ENCODE measurements at places on chromosomes 13 and 19.

DNA sequence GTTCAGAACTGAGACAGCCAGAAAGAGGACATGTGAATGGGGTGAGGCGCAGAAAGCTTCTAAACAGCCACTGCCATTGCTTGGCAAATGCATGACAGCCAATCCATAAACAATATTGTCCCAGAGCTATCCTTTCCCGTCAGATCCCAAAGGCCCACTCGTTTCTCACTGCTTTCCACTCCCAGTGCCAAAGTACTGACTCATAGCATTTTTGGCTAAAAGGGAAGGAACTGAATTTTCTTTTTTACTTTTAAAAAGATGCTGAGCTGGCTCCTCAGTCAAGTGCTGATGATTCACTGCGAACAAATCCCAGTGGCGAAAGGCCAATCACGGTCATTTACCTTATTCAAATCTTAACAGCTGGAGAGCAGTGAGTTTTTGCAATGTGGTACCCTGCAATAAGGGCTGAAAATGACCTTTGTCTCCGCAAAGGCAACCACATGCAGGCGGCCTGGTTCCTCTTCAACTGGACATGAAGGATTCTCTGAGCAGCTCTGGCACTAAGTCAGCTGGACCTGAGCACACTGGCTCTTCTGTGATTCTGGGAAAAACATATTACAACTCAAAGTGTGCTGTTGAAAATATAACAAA is 151.7 kb downstream of the DCLK1 start:
- DNase-seq, result peak; percentile 52

- DNase-seq, result no peak
Measured at GRCh38 chr19:47381653-47382279, 32.7 kb downstream of the DHX34 start.

DNA sequence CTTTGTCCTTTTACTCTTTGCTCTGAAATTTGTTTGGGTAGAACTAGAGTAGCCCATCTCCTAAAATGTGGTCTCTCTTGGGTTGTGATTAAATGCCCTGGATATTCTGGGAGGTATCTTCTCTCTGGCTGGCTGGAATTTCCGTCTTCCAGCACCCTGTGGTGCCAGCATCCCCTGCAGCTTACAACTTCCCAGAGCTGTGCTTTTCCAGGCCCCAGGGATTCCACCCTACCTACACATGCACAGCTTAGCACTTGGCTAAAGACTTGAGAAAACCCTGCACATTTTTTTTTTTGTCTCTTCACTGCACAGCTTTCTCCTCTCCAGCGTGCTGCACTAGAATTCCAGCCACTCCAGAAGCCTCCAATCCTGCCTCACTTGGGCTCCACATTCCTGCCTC is 334.7 kb downstream of the IRS2 start:
- DNase-seq, result no peak

GRCh38 chr13:44232774-44233173 is 140.8 kb upstream of the SERP2 start:
- no peak for DNase-seq

- no peak for DNase-seq
Measured at GRCh38 chr19:33406521-33407139, 33.1 kb downstream of the CEBPG start.

DNA sequence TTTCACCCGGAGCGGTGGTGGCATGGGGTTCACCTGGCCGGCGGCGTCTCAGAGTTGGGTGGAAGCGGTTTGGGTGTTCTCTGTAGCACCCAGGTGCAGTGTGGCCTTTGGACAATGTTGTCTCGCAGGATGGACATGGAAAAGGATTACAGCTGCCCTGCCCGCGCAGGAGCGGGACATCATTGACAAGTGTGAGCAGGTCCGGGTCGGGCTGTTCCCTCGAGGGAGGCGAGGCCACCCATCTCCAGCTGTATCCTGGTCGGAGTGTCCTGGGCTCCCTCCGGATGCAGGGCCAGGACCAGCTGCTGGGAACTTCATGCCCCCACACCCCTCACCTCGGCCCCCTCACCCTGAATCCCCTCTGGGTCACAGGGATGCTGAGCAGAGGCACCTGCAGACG is 7.8 kb upstream of the ZNF14 start:
- no peak for DNase-seq

- no peak for DNase-seq
Measured at GRCh38 chr13:75279834-75280369, 202.1 kb downstream of the TBC1D4 start.

GRCh38 chr13:29743201-29743786 is 107.1 kb downstream of the UBL3 start:
- no peak for DNase-seq

- DNase-seq, result no peak
Measured at GRCh38 chr13:113280126-113280525, 16.9 kb upstream of the LAMP1 start.

- no peak for DNase-seq
Measured at GRCh38 chr19:1618157-1619093, 13.2 kb upstream of the UQCR11 start.

Measured in amygdala (tissue), 56 donors.